ENCODE measurements at places on chromosomes 2 and 18.
A peak's percentile ranks its signal among the peaks of the same experiment; 100 is the strongest.

- DNase-seq: peak; percentile 15
These were observed 18.7 kb downstream of the SMIM21 start for GRCh38 chr18:75408554-75409506.

- no peak for DNase-seq
These were observed 751 bp upstream of the NMI start for GRCh38 chr2:151289972-151290866.

- no peak for DNase-seq
These were observed 50.3 kb downstream of the ITGB1BP1 start for GRCh38 chr2:9373047-9373446.

DNA sequence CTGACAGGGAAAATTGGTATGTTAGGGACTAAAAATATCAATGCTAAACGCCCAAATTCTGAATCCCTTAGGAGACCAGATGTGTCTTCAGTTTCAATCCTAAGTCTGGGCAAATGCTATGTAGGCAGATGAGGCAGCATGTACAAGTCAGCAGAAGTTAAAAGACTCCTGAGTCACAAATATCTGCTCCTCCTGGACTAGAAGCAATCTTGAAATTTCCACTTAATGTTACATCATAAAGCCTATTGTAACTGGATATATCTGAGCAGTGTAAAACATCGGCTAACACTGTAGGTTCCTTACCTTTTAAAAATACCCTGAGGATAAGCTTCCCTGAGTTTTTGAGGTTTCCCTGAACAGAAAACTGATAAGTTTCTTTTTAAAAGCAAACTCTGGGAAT lies 1087.6 kb upstream of the PIK3C3 start:
- DNase-seq: no peak

- DNase-seq: no peak
These were observed 202.2 kb downstream of the CDH20 start for GRCh38 chr18:61535401-61535800.

DNA sequence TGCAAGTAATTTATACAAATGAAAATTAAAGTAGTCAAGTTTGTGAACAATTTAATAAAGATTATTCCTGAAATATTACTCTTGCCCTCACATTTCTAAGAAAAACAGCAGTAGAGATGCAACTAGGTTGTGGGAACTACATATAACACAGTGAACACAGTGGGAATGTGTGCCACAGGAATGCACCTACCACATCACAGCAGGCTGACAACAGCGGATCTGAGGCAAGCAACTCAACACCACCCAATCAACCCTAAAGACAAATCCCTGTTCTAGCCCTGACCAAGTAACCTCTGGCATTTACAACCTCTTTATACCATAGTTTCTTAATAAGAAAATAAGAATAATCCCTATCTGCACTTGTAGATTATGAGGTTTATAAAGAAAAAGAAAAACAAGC lies 23.4 kb downstream of the MBOAT2 start:
- DNase-seq: no peak

GRCh38 chr2:217261452-217261851 lies 401.6 kb upstream of the TNP1 start:
- no peak for DNase-seq

- no peak for DNase-seq
These were observed 173.9 kb downstream of the SUCLG1 start for GRCh38 chr2:84285056-84285747.

- DNase-seq: no peak
These were observed 59.2 kb upstream of the POMC start for GRCh38 chr2:25227576-25227975.

GRCh38 chr2:43774617-43775016 lies 778 bp downstream of the DYNC2LI1 start:
- DNase-seq: no peak

DNA sequence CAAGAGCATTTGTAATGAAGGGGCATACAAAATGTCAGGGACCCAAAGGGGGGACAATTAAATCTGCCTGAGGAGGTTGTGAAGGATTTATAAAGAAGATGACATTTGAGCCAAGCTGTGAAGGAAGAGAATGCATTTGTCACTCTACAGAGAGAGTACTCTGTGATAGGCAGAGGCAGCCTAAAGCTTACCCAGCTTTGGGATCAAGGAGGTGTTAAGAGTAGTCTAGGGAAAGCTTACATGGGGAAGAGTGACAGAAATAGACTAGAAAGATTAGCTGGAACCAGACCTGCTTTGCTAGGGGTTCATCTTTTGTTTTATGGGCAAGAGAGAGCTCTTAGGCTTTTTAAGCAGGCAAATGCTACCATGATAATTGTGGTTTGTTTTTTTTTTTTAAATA lies 169.1 kb upstream of the CYP26B1 start:
- no peak for DNase-seq

DNA sequence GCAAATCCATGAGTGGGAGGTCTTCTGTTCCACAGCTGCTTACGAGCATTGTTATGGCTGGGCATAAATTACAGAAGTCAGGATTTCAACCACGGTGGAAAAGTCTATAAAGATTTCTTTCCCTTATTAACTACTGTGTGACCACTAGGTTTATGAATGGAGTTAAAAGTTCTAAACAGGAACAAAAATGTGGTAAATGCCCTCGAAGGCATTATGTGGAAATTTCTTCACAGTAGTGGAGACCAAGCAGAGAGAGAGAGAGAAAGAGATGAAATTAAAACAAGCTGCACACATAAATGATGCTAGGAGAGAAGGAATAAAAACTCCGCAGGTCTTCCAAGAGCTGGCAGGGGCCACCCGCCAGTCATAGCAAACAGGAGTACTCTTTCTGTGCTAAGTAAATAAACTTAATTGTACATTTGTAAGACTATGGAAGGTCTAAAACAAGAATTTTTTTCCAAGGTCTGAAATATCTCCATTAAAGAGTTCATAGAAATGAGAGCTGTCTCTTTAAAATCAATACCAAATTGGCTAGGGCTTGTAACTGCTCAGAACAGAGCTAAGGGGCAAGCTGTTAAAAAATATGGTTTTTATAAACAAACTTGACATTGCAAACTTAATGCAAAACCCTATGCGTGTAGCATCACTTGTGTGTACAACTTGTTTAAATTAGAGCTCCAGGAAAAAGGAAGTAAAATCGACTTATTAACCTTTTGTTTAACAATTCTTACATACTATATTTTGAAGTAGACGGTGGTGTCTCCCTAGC lies 438.2 kb downstream of the MEIS1 start:
- DNase-seq: no peak

DNA sequence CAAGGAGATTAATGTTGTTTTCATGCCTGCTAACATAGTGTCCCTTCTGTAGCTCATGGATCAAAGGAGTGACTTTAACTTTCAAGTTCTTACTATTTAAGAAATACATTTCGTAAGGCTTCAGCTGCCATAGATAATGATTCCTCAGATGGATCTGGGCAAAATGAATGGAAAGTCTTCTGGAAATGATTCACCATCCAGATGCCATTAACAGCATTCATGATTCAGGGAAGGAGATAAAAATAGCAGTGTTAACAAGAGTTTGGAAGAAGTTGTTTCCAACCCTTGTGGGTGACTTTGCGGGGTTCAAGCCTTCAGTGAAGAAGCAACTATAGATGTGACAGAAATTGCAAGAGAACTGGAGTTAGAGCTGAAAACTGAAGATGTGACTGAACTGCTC lies 17.0 kb downstream of the VRK2 start:
- DNase-seq: no peak

GRCh38 chr2:194232600-194232999 lies 1424.4 kb upstream of the SLC39A10 start:
- no peak for DNase-seq

DNA sequence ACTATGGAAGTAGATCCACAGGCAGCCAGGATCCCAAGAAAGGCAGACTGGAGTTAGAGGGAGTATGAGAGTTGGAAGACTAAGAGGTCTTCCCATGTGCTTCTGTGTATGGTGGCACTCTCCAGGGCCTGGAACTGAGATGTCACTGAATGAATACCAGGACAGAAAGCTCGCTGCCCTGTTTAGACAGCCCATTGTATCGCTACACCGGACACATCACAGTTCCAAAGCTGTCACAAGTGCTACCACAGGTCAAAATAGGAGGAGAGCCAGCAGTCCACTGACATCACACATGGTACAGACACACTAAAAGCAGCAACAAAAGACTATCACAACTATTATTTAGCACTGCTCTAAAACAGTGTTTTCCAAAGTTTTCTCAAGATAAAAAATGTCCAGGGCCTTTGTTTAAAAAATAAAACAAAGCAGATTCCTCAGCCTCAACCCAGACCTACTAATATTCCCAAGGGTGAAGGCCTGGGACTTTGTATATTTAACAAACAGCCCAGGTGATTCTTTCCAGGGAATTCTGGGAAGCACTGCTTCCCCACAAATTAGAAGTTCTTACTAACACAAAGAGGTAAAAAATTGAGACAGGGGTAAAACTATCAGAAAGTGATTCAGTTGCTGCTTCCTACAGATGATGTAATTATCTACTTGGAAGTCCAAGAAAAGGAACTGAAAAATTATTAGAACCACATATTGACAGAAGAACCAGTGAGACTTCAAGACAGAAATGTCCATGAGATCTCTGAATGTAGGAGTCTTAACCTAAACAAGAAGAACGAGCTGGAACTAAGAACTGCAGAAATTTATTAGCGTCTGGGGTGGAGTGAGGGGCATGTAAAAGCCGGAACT lies 116.0 kb downstream of the DTNB start:
- no peak for DNase-seq

DNA sequence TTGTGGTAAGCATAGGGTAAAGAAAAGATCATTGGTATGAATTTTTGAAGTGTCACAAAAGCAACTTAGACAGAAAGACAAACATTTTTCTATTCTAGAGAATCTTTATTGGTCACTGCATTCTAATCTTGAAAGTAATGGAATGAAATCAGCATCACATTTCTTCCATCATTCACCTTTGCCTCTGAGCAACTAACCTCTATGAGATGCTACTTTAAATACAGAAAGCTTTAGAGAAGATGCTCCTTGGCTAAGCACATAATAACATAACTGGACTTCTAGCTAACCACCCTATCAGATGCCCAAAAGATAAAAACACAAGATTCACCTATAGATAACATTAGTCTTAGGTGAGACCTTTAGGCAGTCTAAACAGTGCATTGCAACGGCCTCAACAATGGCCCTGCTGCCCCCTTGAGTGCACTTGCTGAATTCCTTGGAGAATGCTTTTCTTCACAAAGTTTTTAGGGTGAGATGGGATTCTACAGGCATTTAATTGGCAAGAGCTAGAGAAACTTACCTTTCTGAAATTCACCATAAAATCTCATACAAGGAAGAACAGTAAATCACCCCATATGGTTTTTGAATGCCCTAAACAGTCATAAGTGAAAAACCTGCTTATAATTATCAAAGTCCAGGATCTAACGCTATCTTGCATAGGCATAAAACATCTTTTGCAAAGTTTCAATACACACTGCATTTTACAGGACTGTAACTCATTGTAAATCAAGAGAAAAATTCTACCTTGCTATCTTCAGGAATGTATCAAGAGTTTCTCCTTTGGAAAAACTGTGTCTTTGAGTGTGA lies 791.3 kb upstream of the CHAC2 start:
- no peak for DNase-seq

GRCh38 chr2:85935746-85936208 lies 47.0 kb upstream of the ST3GAL5 start:
- no peak for DNase-seq

- peak; percentile 46 for DNase-seq
These were observed 2.3 kb downstream of the EGR4 start for GRCh38 chr2:73291093-73291460.

DNA sequence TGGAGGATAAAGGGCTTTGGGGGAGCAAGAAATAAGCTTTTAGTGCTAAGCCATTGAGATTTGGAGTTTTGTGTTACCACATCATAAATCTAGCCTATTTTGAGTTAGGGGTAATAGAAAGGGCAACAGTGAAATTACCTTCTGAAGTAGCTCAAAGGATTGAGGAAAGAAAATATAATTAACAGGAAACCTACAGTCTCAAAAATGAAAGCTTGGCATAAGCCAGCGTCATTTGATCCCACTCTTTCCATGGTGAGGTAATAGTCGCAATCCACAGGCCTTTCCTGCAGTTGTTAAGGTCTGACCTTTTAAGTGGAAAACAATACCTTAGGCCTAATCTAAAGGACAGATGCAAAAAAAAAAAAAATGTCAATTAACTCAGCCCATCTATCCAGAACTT lies 182.7 kb downstream of the UXS1 start:
- DNase-seq: no peak

DNA sequence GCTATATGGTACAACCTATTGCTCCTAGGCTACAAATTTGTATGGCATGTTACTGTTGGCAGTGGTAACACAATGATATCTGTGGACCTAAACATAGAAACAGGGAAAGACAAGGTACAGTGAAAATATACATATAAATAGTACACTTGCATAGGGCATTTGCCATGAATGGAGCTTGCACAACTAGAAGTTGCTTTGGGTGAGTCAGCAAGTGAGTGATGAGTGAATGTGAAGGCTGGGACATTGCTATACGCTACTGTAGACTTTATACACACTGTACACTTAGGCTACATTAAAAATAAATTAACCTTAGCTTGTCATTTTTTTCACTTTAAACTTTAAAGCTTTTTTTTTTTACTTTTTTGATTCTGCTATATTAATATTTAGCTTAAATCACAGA lies 500.0 kb upstream of the SETBP1 start:
- DNase-seq: no peak

DNA sequence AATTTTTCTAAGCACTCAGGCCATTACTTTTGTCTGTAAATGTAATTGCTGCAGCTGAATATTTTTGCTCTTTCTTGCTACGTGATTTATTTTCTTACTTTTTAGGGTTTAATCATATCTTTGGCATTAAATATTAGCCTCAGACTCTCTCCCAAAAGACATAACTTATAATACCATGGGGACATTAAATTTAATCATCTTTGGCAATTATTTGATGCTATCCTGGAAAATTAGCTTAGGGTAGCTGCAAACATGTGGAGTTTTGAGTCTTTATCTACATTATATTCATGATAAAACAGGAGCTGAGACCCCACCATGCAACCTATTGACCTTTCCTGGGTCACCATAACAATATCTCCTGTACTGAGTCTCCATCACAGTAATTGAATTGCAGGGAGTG lies 59.1 kb upstream of the EDAR start:
- no peak for DNase-seq

- no peak for DNase-seq
These were observed 283.4 kb upstream of the FBXO11 start for GRCh38 chr2:48189552-48190228.

- no peak for DNase-seq
These were observed 352.0 kb downstream of the THSD7B start for GRCh38 chr2:137117385-137117784.

DNA sequence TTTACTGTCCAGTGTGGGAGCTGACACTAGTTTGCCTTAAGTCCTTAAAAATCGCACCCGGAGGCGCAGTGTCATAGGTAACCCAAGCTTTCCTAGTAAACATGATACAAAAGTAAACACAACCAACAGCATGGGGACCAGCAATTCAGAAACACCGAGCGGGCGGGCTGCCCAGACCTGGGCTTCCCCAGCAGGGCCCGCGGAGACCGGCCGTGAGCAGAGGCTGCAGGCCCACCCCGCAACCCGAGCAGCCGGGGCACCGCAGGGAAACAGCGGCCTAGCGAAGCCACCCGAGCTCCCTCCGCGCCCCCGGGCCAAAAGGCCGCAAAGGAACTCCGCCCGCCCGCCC lies 296 bp downstream of the TTC21B start:
- DNase-seq: no peak

GRCh38 chr2:169087757-169088379 lies 18.5 kb downstream of the DHRS9 start:
- no peak for DNase-seq

GRCh38 chr2:98464772-98465310 lies 20.2 kb downstream of the INPP4A start:
- peak; percentile 66 for DNase-seq
